NCI-H446 (cell line): ENCODE measurements at places on chromosomes 6 and 20.
A peak's percentile ranks its signal among the peaks of the same experiment; 100 is the strongest.

DNA sequence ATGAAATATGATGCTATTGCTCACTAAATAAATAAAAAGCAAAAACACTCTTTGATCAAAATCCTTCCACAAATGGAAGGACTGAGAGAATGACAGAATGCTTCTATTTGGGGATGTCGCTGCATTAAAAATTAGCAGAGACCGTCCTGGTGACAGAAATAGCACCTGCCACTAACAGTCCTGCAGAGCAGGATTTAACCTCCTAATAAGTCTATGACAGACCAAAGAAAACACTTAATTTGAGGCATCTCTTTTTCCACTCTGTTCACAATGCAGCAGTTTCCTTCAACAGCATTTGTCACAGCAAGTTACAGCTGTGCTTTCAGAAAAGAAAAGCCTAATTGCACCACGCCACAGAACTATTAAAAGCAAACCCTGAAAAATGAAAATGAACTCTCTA is 140.6 kb upstream of the BEND6 start:
- no peak for DNase-seq

DNA sequence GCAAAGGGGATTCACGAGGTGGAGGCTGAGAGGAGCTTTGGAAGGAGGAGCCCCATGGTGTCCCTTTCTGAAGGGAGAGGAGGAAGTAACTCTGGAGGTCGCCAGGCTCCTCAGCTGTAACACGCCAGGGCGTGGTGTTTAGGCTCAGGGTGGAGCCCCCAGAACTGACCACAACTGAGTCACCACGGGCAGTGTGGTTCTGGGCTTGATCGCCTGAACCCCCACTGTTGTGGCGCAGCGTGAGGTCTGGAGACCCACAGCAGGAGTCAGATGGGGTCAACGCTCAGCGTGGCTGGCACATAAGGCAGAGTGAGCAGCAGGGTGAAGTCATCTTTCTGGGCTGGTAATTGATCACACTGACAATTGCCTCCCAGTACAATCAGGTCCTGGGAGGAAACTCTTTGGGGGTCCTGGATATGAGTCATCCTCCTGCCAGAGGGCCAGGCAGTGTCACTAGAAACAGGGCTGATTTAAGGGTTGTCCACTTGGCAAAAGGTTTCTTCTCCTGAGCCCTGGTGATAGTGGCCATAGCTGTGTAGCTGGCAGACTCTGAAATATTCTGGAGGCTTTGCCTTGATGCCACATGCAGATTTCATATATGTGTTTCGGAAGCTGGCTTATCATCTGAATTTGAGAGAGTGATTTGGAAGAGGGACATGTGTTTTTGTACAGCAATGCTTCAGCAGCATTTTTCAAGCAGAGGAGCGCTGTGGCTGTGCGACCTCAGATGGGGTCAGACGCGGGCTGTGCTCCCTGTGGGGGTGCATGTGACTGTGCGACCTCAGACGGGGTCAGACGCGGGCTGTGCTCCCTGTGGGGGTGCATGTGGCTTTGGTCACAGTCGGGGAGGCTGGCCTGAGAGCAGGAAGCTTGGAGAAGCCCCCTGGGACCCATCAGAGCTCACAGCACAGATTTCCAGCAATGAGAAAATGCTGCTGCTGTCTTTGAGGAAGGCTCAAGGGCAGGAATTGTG is 50.0 kb downstream of the SYNJ2 start:
- no peak for DNase-seq

- DNase-seq = peak; percentile 70
Measured at GRCh38 chr6:68967549-68968300, 332.6 kb downstream of the ADGRB3 start.

- no peak for DNase-seq
Measured at GRCh38 chr6:30818391-30818841, 65.9 kb upstream of the DDR1 start.

DNA sequence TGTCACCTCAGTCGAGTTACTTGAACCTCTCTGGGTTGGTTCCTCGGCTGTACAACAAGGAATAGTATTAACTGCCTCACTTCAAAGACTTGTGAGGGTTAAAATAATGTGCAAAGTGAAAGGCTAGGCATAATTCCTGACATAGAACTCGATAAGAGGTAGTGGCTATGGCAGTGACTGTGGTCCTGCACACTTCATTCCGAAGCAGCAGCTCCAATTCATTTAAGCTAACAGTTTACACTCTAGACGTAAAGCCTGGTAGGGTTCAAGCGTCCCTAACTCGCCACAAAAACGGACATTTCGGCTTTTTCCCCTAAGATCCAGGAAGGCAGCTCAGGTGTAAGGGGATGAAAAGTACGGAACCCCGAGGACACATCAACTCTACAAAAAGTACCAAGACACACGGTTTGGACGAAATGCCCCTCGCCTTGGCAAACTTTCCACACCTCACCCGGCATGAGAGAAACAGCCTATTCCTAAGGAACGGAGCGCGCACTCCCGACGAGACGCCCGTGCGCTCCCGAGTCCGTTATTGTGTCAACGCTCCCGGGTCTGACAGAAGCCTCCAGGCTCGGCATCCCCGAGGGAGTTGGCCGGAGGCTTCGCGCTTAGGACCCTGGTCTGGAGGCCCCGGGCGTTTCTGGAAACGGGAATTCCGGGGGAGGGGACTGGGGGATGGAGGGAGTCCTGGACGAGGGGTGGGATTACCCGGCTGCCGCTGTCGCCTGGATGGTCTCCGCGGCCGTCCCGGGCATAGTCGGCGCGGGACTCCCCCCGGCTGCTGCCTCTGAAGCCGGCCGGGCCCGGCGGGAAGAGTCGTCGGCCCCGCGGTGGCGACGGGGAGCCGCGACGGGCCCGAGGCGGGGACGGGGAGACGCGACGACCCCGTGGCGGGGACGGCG is 937 bp downstream of the ZNF318 start:
- DNase-seq = no peak

- no peak for DNase-seq
Measured at GRCh38 chr6:29872791-29873190, 45.2 kb downstream of the HLA-G start.

DNA sequence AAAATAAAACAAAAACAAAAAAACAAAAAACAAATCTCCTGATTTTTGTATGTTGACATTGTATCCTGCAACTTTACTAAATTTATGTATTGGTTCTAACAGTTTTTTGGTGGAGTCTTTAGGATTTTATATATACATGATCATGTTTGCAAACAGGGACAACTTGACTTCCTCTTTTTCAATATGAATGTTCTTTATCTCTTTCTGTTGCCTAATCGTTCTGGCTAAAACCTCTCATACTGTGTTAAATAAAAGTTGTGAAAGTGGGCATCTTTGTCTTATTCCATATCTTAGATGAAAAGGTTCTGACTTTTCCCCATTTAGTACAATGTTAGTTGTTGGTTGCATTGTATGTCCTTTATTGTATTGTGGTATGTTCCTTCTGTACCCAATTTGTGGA is 261.7 kb upstream of the NOX3 start:
- DNase-seq = no peak

- DNase-seq = no peak
Measured at GRCh38 chr6:151285122-151285521, 45.4 kb downstream of the AKAP12 start.

DNA sequence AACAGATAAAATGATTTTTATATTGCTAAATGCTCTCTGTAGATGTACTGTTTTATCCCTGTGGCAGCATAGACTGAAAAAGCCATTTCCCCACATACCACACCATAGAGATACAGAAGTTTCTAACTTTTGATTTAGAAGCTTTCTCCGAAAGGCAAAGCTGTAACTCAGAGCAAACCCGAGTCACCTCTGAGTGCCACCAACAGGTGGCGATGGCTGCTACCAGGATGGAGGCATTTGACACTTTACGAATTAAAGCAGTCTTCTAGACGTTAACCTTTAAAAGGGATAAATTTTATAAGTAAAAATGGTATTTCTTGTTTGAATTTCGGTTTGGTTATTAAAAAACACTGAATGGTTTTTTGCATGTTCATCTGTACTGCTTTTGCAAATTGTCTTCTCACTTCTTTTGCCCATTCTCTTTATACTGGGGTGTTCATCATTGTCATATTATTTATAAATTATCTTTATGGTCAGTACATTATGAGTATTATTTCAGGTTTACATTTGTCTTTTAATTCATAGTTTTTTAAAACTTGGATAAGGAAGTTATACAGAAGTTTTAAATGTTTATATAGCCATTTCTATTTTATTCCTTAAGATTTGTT is 201.0 kb upstream of the CEP162 start:
- DNase-seq = peak; percentile 1

- DNase-seq = no peak
Measured at GRCh38 chr20:63525971-63526370, 5.4 kb downstream of the PPDPF start.

- no peak for DNase-seq
Measured at GRCh38 chr6:21707524-21708319, 114.2 kb downstream of the SOX4 start.

DNA sequence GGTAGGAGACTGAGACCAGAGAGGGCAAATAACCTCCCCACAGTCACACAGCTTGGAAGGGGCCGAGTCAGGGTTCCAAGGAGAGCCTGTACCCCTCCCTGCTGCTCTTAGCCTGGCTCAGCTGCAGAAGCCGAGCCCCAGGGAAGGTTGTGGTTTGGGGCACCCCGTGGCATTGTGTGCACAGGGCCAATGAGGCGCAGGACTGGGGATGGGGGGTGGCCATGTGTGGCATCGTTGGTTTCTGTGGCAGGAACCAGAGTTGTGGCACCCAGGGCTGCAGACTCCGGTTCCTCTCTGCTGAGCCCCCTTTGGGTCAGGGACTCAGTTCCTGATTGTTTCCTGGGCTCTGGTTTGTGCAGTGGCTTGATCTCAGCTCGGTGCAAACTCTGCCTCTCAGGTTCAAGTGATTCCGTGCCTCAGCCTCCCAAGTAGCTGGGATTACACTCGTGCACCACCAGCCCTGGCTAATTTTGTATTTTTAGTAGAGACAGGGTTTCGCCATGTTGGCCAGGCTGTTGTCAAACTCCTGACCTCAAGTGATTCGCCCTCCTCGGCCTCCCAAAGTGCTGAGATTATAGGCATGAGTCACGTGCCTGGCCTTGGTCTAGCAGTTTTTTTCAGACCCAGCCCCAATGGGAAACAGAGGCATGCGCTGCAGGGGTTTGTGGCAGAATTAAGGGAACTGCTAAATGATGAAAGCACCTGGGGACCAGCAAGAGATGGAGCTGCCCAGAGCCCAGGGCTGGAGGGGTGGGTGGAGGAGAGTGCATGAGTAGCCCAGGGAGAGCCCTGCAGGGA is 221.0 kb upstream of the SULF2 start:
- DNase-seq = no peak

DNA sequence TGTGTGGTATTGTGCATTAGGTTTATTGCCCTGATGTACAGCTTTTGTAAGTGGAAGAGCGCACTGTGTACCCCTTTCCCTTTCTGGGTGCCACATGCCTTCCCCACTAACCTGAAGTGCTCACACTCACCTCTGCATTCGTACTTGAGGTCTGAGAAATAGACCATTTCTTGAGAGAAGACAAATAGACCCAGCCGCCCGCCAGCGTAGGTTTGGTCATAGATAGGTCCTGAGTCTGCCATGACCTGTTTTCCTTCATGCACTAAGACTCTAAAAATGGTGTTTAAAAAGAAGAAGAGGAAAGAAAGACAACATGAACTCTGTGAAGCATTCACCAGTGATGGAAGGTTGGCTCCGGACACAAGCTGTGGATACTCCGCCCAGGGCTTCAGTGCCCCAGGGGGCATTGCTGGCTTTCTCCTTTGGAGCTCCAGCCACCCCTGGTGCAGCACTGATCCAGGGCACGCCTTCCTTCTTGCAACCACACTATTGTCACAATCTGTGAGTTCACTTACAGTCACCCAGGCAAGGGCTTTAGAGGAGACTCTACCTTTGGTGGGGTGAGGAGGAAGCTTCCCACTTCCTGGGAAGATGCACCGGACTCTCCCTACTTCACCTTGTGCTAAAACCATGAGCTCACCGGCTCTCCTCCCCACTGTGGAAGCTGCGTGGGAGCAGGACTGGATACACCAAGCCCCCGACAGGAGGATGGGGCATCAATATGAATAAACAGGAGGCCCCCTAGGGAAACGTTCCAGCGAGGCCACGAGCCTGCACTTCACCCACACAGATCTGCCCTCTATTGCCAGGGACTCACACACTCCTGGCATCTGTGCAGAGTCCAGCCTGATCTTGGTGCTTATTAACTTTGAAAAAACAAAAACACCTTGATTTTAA is 33.3 kb downstream of the THBS2 start:
- no peak for DNase-seq

DNA sequence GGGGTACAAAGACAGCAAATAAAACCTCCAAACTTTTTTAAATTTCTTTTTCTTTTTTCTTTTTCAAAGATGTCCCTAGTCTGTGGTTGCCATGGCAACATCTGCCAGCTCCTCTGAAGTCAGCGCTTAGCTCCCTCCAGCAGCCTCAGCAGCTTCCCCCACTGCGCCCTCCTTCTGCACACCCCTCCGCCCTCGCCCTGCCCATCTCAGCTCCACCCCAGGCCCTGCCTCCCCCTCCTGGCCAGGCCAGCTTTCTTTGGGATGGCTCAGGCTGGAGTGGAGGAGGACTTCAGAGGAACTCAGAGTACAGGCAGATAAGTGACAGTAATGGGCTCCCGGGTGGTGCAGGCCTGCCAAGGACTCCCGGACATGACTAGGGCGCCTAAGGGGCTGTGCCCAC is 104.6 kb downstream of the LRFN2 start:
- DNase-seq = peak; percentile 36

DNA sequence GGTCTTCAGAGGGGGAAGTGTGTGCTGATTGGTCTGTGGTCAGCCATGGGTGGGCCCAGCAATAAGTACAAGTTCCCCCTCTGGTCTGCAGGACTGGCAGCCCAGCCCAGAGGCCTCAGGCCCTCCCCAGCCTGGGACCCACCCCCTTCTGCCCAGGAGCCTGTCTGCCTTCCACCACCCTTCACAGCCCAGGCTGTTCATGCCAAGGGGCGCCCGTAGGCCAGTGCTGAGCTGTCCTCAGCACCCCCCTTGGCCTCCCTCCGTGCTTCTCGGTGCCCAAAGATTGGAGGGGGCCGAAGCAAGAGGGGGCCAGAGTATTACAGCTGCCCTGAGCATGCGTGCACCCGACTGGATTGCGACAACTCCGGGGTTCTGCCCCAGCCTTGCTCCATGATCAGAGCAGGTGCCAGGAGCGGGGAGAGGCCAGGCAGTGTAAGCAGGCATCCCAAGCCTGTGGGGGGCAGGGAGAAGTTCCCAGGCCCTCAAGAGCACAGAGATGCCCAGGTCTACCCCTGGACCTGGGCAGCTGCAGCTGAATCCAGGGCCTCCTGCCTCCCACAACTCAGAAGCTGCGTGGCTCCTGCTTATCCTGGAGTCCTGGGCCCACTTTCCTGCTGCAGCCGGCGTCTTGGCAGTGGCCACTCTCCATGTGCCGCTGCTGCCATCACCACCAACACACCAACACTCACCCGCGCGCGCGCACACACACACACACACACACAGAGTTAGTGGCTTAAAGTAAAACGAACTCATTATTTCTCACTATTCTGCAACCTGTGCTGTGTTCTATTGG is 33.3 kb downstream of the CST9L start:
- DNase-seq = no peak
